ENCODE measurements at places on chromosomes 7 and 10.
A peak's percentile ranks its signal among the peaks of the same experiment; 100 is the strongest.

- no peak for DNase-seq
Observed at GRCh38 chr10:119441151-119441821, 101.2 kb downstream of the RGS10 start.

DNA sequence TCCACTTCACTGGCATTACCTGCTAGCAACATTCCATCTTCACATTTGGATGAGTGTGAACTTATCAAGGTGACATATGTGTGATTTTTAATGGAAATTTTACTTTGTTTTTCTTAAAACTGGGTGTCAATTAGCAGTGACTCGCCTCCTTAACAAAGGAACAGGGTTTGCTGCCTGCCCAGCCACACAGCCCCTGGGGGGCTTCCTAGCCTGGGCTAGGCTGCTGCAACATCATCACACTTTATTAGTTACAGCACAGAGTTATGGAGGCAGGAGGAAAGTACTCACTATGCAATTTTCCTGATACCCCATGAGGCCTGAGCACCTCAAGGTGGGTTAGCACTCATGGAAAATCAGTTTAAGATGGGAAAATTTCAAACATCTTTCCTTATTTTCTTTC lies 861.3 kb downstream of the NRG3 start:
- DNase-seq, result peak; percentile 21

DNA sequence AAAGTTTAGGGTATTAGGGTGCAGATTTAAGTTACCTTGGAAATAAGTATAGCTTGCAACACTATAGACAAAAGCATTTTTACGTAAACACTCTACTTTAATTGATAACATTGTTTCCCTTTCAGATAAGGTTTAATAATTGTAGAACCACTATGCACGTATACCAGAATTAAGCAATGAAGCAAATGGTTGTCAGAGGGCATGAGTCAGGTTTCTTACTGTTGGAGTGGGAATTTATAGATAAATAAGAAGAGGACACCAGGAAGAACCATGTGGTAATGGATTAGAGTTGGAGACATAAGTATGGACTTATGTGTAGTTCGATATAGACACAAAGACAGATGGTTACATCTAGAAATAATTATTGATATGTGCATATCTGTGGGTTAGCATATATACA lies 355.6 kb downstream of the ETV1 start:
- no peak for DNase-seq

DNA sequence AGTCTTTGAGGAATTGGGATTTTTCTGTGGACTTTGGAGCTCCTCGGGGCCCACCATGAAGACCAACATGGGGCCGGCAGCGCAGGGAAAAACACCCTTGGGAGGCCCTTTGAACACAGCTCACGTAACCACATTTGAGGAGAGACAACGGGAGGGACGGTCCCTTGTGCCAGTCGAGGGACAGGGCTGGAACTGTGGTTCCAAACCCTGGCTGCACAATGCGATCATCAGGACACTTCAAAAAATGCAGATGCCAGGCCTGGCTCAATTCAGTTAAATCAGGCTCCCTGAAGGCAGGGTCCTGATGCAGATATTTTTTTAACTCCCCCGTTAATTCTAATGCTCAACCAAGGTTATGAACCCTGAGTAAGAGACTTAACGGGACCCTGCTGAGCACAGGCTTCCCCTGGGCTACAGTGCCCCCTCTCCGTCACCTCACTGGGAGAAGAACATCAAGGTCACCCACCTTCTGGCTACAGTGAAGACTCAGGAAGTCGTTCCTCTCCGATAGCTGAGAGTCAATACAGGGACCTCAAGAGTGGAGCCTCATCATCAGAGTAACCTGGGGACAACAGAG lies 30.4 kb downstream of the LYZL1 start:
- no peak for DNase-seq

DNA sequence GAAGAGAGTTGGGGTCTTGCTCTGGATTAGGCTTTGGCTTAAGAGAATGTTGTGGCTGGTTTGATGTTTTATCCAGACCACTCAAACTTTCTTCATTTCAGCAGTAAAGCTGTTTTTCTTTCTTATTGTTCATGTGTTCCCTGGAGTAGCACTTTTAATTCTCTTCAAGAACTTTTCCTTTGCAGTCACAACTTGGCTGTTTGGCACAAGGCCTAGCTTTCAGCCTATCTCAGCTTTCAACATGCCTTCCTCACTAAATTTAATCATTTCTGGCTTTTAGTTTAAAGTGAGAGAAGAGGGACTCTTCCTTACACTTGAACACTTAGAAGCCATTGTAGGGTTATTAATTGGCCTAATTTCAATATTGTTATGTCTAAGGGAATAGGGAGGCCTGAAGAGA lies 18.1 kb downstream of the CCDC126 start:
- DNase-seq, result no peak

GRCh38 chr7:157625973-157626742 lies 289.4 kb downstream of the DNAJB6 start:
- DNase-seq, result no peak

DNA sequence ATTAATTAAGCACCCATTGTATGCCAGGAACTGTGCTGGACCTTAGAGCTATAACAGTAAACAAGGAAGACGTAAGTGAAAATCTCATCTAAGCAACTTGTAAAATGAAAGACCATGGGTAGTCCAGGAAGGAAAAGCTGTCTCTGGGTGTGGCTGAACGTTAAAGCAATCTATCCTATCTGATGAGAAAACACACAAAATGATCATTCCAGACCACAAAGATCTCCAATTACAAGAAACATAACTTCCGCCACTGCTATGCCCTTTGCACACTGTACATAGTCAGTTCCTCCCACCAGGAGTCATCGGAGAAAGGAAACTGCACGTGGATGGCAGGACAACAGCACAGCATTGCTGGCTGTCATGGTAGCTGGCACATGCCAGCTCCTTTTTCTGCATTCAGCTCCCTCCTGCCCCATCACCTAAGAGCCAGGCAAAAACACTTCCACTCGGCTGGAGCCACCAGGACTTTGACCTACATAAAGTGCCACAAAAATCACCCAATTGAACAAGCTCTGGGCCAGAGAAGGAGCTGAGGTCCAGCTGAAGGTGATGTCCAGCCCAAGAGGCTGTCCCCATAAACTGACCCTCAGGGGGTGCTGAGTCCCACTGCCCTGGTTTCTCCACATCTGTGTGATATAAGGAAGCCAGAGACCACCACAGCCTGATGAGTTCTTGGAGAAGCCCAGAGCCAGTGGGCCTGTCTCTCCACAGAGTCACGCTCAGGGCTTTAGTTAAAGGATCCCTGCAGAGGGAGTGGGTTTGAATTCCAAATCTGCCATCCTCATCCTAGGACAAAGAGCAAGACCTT lies 56.4 kb downstream of the STEAP1B start:
- no peak for DNase-seq

DNA sequence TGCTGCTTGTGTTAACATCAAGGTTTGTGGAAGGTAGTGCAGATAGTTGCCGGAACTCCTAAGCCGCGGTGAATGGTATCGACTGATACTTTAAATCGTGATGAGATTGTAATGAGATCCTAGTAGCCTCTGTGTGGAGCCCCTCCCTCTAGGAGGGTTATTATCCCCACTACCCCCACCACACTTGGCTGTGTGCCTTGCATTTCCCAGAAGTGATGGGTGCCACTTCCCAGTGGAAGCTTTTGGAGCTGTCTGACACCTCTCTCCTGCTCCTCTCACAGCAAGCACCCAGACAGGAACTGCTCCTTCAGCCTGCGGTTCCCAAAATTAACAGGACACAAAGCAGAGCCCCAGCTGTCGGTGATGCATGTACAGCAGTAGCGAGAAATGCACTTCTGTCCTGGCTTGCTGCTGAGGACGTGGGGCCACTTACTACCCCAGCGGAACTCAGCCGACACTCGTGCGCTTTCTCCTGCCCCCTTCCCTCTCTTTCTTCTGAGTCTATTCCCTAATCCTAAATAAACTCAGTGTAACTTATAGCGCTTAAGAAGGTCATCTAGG lies 52.5 kb downstream of the PRKAG2 start:
- no peak for DNase-seq

- DNase-seq, result no peak
Observed at GRCh38 chr10:36634916-36635315, 490.5 kb upstream of the ANKRD30A start.

DNA sequence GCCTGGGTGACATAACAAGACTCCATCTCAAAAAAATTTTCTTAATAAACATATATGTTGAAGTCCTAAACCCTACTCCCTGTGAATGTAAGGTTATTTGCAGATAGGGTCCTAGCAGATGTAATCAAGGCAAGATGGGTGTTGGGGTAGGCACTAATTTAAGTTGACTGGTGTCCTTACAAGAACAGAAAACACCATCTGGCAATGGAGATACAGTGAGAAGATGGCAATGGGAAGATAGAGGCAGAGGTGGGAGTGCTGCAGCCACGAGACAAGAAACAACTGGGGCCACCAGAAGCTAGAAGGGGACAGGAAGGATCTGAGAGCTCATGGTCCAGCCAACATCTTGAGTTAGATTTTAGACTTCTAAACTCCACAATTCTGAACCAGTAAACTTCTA lies 606.4 kb downstream of the CNTNAP2 start:
- no peak for DNase-seq

GRCh38 chr7:152865461-152865860 lies 105.9 kb downstream of the ACTR3B start:
- DNase-seq, result no peak

DNA sequence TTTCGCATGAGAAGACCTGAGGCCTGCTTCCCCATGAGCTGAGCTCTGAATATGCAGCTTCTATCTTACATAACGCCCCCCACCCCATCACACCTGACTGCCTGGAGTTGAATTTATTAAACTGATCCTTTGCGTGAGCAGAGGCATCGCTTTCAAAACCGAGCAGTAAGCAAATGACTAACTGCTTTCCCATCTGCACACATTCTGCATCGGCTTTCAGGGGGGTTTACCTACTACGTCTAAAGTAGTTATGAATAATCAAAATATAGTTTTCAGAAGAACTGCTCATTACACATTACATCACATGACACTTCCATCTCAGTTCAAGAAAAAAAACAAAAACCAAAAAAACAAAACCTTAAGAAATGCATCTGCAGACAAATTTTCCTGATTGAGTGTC lies 54.7 kb upstream of the EGR2 start:
- DNase-seq, result no peak

GRCh38 chr7:158494162-158494586 lies 93.4 kb downstream of the PTPRN2 start:
- DNase-seq, result no peak

GRCh38 chr7:68245688-68246087 lies 1249.1 kb downstream of the TYW1 start:
- no peak for DNase-seq

- DNase-seq, result peak; percentile 10
Observed at GRCh38 chr10:88386821-88387773, 196.0 kb downstream of the RNLS start.

DNA sequence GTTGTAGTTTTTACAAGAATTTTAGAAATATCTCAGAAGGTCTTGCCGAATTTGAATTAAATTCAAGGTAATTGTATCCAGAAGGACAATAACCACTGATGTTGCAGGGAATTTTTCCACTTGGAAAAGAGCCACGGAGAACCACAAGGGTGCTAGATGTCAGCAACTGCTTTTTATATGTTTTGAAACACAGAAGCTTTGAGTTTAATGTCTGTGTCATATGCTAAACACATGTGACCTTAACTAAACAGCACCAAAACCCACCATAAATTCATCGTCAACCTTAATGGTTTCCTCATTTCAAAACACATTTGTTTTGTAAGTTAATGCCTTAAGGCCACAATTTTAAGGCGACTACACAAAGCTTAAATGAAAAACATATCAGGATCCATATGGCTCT lies 106.9 kb downstream of the COL28A1 start:
- no peak for DNase-seq

GRCh38 chr10:110609605-110610004 lies 34.5 kb upstream of the RBM20 start:
- peak; percentile 23 for DNase-seq

DNA sequence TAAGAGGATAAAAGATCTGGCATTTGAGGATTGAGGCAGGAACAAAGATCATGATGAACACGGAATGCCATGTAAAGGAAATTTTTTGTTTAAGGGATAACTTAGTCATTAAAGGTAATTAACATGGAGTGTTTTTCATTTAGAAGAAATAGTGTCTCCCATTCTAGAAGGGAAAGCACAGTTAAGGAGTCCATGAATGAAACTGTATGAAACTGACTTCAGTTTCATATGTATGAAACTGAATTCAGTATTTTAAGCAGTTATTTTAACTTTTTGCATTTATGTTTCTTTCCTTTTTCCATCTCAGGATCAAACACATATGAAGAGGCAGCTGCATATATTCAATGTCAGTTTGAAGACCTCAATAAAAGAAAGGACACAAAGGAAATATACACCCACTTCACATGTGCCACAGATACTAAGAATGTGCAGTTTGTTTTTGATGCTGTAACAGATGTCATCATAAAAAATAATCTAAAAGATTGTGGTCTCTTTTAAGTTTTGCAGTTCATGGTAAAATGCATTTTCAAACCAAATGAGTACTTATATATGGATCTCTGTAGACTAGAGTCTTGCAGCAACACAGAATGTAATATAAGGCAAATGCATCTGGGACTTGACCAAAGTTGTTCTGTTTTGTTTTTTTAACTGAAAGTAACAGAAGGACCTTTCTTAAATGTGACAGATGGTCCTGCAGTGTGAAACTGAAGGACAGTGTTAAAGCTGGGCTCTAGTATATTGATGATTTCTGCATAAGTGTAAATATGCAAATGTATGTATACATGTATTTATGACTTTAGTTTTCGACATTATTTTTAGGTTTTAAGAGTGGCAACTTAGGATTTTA lies 82.6 kb downstream of the GNAI1 start:
- no peak for DNase-seq

GRCh38 chr10:6133331-6134098 lies 44.7 kb downstream of the RBM17 start:
- no peak for DNase-seq

- no peak for DNase-seq
Observed at GRCh38 chr7:20354610-20355528, 24.2 kb downstream of the ITGB8 start.

- no peak for DNase-seq
Observed at GRCh38 chr7:93055543-93056107, 62.2 kb downstream of the SAMD9 start.

GRCh38 chr10:85967594-85967993 lies 399.0 kb downstream of the GRID1 start:
- DNase-seq, result no peak

- DNase-seq, result peak; percentile 67
Observed at GRCh38 chr7:106057962-106058927, 53.9 kb downstream of the SYPL1 start.

DNA sequence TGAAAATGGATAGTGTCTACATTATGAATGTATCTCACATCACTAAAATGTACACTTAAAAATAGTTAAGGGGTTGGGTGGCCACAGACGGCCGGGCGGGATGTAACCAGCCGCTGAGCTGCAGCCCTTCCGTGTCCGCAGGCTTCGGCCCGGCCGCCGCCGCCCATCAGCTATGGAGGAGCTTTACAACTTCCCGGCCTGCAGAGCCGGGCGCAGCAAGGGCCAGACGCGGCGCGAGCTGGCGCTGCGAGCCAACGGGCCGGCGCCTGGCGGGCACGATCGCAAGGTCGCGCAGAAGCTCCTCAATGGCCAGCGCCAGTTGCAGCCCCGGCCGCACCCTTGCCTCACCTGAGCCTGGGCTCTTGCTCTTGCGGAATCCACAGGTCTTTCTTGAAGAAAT lies 69.1 kb downstream of the KMT2C start:
- DNase-seq, result peak; percentile 67
